ENCODE measurements at places on chromosomes 3 and 15. TPM values are rescaled to one million over a fixed set of nuclear protein-coding genes. Genes with fewer than 3 reads are reported as not detected.

- DNase-seq = no peak
Observed at GRCh38 chr15:101464256-101464998, 25.1 kb downstream of the PCSK6 start.

GRCh38 chr3:40044487-40044886, 235.1 kb downstream of the MYRIP start:
- DNase-seq = no peak

DNA sequence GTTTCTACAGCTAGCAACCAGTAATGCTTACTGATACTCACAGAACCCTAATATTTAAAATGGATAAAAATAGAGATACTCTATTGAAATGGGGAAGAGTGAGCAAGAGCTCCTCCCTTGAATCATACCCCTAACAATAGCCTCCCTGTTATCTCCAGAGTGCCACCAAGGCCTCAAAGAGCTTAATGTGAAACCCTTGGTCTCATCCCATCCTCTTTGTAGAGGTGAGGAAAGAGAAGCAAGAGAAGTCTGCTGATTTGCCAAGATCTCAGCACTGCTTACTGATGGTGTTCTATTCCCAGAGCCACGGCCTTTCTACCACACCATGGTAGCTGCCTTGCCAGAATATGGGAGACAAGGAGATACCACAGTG, 463.4 kb upstream of the PROK2 start:
- no peak for DNase-seq

ITIH4 gene
- 3.4 TPM for total RNA-seq

UBE2E1 gene
- total RNA-seq = 130 TPM

CAMP gene
- not detected for total RNA-seq

GOLGA8H gene
- total RNA-seq = 0.70 TPM

GRCh38 chr3:43882976-43883680, 192.4 kb downstream of the ABHD5 start:
- no peak for DNase-seq

GNAI2 gene
- 218 TPM for total RNA-seq

- DNase-seq = no peak
Observed at GRCh38 chr3:111582120-111582474, 13.0 kb downstream of the ZBED2 start.

- peak; percentile 88 for DNase-seq
Observed at GRCh38 chr3:67654099-67654843, at the start of gene SUCLG2. Gene SUCLG2, minus strand, starts transcription at chr3:67654612. Its CDS starts 26 bp downstream, at chr3:67654586.

DNA sequence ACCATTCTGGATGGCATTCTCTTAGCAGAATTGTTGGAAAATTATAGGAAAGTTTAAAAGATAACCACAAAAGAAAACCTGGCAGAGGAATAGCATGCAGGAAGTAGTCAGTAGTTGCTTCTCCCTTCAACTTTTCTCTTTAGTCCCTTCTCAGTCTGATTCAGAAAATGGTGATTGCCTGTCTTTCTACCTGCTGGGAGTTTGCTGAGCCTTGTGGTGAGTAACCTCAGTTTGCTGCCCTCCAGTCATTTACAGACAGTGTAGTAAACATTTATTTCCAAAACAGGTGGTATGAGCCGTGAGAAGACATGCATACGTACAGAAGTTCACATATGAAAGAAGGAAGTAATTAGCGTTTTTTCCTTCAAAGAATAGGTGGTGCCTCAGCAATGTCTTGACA, 224.7 kb upstream of the POU1F1 start:
- no peak for DNase-seq

KIF9 gene
- 8.4 TPM for total RNA-seq

GRCh38 chr15:65969865-65970816, 100.8 kb downstream of the RAB11A start:
- DNase-seq = no peak

DNA sequence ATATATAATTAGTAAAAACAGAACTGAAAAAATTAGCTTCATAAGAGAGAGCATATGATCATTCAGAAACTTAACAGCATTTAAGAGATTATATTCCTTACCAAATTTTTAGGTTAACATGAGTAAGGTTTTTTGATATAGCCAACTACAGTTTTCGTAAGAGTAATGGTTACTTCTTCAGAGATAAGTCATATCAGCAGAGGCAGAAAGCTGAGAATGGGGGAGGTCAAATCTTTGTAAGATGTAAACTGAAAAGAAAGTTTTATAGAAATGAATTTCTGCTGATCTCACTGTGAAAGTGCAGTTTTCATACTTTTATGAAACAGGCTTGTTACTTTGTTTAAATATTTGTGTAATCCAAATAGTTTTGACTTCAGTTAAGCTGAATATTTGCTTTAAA, 193.3 kb downstream of the ZBTB20 start:
- DNase-seq = no peak

- no peak for DNase-seq
Observed at GRCh38 chr3:143795874-143796273, 52.4 kb downstream of the SLC9A9 start.

- no peak for DNase-seq
Observed at GRCh38 chr15:55638764-55639163, 50.6 kb upstream of the PYGO1 start.
